ENCODE measurements at places on chromosomes 7 and 10.

- DNase-seq = no peak
Observed at GRCh38 chr7:91571601-91572000, 307.4 kb downstream of the FZD1 start.

DNA sequence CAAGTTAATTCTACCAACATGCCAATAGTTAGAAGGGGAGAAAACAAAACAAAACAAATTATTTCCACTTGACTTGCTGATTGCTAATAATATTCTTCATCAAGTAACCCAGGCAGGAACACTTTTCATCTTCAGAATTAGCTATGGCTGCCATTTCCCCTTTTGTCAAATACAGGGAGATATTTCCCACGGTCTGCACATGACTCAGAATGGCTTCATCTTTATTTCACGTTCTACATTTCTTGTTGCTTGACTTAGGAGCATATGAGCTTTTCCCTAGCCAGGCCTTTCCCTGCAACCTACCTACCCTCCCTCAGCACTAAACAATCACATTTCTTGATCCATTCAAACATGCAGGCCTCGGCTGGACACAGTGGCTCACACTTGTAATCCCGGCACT is 6.5 kb downstream of the CPVL start:
- no peak for DNase-seq

DNA sequence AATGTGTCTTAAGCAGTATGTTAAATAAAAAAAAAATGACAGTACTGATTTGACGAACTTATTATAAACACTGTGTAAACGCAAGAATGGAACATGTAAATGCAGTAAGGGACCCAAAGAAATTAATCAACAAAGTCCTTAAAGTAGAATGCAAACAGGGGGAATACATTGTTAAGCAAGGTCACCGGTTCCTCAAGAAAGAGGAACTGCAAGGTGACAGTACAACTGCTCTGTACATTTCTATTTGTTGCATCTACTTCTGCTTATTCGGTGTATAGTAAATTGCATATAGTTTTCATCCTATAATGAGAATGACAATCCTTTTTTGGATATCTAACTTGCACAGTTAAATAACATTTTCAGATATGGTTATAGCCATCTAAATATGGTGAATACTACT is 387.0 kb upstream of the SEMA3D start:
- no peak for DNase-seq

- DNase-seq = no peak
Observed at GRCh38 chr7:932651-932975, 21.9 kb downstream of the ADAP1 start.

All from spinal cord (tissue), 10 donors.